IPS DF 19.7 (cell line): ENCODE measurements at places on chromosomes 6 and 20.

GRCh38 chr6:142906945-142907470, 38.0 kb downstream of the HIVEP2 start:
- no peak for DNase-seq

DNA sequence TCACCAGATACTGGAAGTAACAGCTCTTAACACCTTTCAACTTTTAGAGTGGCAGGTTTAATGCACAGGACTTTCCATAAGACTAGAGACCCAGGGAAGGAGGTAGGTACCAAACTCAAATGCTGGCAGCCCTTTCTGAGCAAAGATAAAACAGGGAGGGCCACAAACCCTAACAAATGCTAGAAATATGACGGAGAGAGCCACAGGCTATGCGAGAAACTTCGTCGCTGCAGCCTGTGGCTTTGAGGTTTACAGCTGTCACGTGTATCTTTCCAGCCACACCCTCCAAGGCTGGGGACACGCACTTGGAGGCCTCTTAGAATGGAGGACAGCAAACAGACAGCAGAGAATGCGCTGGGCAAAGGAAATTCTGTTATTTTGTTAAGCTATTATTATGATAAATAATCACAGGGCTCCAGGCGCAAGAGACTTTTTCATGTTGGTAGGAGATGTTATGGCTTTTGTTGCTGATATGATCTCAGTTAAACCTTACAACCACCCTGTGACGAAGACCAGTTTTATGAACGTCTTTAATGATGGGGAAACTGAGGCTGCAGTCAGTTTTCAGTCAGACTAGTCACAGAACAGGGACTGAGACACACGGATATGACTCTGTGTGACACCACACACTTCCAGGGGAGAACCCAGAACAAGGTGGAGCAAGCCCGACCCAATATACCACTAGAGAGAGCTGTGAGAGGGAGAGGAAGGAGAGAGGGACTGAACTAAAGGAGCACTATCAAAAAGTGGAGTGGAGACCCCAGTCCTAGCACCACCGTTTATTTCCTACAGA, 2.0 kb downstream of the TRAM2 start:
- DNase-seq = no peak

GRCh38 chr20:37693242-37693634, 592 bp upstream of the CTNNBL1 start:
- DNase-seq = no peak

GRCh38 chr6:32603888-32604287, 14.2 kb upstream of the HLA-DRB1 start:
- DNase-seq = no peak

GRCh38 chr6:116578335-116578734, 7.0 kb downstream of the RWDD1 start:
- DNase-seq = no peak

DNA sequence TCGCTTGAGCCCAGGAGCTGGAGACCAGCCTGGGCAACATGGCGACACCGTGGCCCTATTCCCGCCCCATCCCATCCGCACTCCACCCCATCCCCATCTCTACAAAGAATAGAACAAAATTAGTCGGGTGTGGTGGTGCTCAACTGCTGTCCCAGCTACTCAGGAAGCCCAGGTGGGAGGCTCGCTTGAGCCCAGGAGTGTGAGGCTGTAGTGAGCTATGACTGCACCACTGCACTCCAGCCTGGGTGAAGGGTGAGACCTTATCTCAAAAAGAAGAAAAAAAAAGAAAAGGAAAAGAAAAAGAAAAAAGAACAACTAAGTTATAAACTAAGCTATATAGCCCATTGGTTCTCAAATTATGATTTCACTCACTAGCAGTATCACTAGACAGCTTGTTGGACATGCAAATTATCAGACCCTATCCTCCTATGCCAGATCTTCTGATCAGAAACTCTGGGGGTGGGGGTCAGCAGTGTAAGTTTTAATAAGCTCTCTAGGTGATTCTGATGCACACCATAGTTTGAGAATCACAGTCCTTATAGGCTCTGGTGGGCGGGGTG, 491 bp upstream of the ITCH start:
- DNase-seq = no peak

GRCh38 chr6:149567194-149567586, 1.0 kb downstream of the GINM1 start:
- no peak for DNase-seq

DNA sequence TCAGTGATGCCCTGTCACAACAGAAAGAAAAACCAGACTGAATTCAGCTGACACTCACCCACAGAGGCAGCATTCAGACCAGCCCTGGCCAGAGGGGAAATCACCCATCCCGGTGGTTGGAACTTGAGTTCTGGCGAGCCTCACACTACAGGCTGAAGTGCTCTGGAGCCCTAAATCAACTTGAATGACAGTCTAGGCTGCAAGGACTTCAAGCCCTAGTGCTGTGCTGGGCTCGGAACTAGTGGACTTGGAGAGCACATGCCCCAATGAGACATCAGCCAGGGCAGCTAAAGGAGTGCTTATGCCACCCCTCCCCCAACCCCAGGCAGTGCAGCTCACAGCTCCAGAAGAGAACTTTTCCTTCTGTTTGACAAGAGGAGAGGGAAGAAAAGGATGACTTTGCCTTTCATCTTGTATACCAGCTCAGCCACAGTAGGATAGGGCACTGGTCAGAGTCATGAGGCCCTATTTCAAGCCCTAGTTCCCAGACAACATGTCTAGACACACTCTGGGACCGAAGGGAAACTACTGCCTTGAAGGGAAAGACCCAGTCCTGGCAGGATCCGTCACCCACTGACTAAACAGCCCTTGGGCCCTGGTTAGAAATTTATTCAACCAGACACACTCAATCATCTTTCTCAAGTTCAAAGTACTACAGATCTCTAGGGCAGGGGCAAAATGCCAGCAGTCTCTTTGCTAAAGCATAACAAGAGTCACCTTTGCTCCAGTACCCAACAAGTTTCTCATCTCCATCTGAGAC, 43.2 kb upstream of the PNRC1 start:
- no peak for DNase-seq
